Ascending aorta (tissue), 2 donors: ENCODE measurements at places on chromosomes 5 and 9.

GRCh38 chr5:38650946-38651345 lies 94.5 kb upstream of the LIFR start:
- no peak for DNase-seq

DNA sequence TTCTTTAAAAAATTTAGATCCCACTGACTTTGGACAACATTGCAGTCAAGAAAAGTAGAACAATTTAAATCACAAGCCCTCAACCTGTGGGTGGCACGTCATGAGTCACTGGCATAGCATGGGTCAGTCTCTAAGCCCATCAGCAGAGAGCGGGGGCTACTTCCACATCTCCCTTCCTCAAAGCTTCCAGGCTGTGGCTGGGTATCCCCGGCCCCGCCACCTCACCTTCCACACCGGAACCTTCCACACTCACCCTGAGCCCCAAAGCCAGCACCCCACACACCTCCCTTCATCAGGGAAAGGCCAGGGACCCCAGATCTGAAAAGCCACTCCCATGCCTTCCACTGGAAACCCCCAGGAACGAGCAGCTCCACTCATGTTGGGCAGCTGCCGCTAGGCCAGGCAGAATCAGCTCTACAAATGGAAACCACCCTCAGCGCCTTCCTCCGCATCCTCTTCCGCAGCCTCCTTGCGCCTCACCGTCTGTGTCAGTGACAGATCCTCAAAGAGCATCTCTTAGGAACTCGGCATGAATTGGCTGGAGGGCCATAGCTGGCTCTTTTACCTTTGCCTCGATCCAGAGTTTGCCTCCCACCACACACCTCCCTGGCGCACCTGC lies 156.5 kb downstream of the ERCC6L2 start:
- DNase-seq, result no peak

DNA sequence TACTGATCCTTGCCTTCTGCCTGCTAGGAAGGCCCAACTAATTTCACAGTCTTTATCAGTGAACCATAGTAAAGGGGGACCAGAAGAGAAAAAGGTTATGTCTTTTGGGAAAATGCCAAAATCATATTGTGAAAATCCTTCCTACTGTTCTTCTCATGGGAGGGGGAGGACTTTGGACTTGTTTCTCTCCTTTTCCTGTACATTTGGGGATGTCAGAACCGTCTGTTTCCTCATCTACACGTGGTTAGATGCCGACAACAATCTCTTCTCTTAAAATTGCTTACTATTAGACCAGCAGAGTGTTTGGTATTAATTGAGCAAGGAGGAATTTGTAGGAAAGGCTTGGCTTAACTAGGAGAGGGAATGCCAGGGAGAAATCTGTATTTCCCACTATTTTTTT lies 77.2 kb downstream of the TMC1 start:
- DNase-seq, result no peak

GRCh38 chr5:73606206-73606753 lies 19.7 kb upstream of the ARHGEF28 start:
- DNase-seq, result no peak

DNA sequence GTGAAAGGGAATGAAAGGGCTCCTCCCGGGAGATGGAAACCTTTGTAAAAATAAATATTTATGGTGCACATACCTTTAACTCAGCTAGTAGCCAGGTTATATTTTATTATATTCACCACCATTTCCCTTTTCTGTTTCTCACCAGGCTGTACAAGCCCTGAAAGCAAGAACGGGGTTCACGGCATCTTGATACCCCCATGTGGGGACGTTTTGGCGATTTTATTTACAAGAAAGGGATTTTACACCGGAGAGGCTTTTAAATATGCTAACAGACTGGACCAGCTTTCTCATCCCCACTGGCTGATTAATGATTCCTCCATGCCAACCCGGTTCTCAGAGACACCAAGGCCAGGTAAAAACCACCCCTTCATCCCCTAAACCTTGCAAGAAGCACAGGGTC lies 19.2 kb downstream of the IL12B start:
- no peak for DNase-seq

DNA sequence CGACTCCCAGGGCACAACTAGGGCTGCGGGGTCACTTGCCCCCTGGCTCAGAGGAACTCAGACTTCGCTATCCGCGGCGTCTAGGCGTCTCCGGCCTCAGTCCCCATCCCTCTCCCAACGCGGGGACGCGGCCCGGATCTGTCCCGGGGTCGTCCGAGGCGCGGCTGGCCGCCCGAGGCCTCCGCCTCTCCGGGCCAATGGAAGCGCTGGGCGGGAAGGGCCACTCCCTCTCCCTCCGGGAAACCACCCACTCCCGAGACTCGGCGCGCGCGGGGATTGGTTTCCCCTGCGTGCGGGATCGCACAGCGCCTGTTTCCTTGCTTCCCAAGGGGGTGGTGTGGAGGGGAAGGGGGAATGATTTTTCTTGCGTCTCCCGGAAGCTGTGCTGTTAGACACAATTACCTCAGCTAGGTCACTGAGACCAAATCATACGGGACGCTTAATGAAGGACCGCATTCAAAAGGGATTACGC lies 38.3 kb downstream of the NR2F1 start:
- DNase-seq, result no peak

- DNase-seq, result no peak
These were observed 32.6 kb downstream of the MAPK9 start for GRCh38 chr5:180259260-180259611.

DNA sequence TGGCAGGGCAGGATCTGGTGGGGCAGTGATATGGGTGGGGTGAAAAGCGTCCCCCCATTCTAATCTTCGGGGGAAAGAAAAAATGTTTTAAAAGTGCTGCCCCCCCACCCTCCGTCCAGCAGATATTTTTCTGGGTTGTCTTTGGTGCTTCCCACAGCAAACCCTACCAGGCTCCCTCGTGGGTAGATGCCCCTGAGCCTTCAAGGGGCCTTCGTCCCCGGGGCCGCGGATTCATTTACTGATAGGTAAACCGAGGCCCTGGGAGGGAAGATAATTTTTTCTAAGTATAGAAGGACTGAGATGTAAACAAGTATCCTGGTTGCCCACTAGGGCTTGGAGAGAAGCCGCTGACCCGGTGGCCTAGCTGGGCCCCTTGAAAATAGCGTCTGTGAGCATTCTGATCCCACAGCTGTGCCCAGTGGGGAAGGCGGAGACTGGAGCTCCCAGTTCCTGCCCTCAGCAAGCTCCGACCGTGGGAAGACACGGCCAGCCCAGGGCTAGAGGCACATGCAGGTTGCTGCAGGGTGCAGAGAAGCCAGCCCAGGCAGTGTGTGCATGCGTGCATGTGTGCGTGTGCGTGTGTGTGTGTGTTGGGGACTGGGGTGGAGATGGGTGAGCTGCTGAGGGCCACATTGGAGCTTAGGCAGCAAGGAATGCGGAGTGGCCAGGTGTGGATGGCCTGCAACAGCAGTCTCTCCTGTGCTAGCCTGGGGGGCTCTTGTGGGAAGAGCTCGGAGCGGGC lies 6.0 kb upstream of the RXRA start:
- no peak for DNase-seq

GRCh38 chr5:96260009-96260408 lies 173.0 kb downstream of the PCSK1 start:
- no peak for DNase-seq

GRCh38 chr9:111516061-111516465 lies 8.9 kb upstream of the ZNF483 start:
- no peak for DNase-seq

DNA sequence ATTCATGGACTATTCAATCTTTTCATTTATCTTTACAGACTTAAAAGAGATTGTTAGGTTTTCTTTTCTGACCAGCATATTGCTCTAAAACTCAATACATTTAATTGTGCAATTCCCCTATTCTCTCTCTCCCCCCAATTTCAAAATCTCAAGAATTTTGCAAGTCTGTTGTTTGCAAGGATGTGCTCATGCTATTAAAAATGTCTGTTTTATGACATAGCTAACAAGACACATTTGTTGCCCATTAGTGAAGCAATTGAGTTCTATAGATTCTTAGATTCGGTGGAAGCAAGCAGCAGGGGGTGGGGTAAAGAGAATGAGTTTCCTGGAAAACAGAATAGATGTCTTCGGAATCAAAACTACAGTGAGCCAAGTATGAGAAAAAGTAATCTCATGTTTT lies 8.5 kb upstream of the CSNK1A1 start:
- no peak for DNase-seq

DNA sequence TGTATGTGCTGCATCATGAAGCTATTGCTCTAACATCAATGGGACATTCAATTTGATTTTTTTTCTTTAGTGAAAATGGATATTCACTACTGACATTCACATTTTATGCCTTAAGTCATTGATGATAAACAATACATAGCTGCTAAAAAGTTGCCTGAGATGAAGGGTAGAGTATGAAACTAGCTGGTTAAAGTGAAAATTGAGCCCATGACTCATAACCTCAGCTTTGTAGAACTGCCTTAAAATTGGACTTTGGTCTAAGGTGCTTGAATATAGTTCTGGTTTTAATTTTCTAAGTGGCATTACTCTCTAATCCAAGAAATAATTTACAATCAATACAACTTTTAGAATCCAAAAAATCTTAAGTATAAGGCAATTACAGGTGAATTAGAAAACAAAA lies 740.4 kb upstream of the RIOK2 start:
- DNase-seq, result no peak

- no peak for DNase-seq
These were observed 56.5 kb downstream of the SLC22A5 start for GRCh38 chr5:132425975-132426524.

- DNase-seq, result no peak
These were observed 11.7 kb upstream of the SETX start for GRCh38 chr9:132366481-132366880.
